ENCODE measurements at places on chromosomes 2 and 18.
A peak's percentile ranks its signal among the peaks of the same experiment; 100 is the strongest.

DNA sequence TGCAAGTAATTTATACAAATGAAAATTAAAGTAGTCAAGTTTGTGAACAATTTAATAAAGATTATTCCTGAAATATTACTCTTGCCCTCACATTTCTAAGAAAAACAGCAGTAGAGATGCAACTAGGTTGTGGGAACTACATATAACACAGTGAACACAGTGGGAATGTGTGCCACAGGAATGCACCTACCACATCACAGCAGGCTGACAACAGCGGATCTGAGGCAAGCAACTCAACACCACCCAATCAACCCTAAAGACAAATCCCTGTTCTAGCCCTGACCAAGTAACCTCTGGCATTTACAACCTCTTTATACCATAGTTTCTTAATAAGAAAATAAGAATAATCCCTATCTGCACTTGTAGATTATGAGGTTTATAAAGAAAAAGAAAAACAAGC is 23.4 kb downstream of the MBOAT2 start:
- no peak for DNase-seq

GRCh38 chr2:208319391-208319790 is 53.3 kb downstream of the PIKFYVE start:
- no peak for DNase-seq

DNA sequence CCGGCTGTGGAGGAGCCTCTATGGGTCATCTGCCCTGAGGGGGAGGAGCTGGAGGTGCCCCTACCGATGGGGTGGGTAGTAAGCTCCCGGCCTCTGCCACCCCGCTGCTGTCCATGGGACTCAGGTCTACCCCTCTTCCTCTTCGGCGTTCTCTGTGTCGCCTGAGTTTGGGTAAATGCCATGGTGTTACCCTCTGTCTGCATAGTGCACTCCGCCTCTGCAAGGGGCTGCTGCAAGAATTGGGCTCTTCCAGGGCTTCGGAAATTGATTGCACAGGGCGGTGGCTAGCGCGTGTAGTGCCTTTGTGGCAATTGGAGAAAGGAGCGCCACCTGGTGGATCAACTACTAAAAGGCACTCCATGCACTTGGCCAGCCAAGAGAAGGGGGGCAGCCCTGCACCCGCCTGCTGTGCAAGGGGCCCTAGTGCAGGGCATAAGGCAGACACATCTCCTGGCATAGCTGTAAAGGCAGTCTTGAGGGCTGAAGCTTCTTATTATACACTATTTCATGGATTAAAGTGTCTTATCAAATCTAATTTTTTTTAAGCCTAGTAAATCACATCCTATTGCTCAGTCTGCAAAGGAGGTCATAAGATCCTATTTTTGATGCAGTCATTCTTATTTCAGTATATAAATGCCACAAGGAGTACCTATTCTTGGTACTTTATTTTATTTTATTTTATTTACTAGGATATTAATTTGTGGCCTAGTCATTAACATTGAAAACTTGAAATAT is 308.9 kb downstream of the PDE11A start:
- peak; percentile 82 for DNase-seq

GRCh38 chr2:40516604-40517003 is 64.7 kb upstream of the SLC8A1 start:
- no peak for DNase-seq

GRCh38 chr2:119748135-119748534 is 11.6 kb upstream of the PTPN4 start:
- no peak for DNase-seq

GRCh38 chr2:94990956-94991355 is 34.6 kb upstream of the MAL start:
- DNase-seq: no peak

- DNase-seq: peak; percentile 17
These were observed 33.2 kb upstream of the REEP1 start for GRCh38 chr2:86370579-86370978.

- DNase-seq: no peak
These were observed 47.1 kb upstream of the SELENOI start for GRCh38 chr2:26298638-26299393.

DNA sequence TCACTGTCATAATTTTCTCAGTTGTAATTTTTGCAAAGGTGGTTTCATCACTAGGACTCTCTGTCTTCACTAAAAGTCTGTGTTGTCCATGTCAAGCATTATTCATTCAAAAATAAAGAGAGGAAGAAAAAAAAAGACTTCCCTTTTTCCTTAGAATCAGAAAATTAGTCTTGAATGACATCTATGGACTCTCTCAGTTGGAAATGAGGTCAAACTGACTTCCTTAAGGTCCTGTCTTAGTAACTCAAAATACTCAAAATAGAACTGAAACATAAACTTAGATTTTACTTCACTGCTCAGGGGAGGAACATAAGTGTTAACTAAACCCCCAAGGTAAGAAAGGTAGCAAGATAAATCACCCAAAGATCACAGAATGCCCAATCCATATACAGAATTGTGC is 2.2 kb upstream of the ZNF407 start:
- no peak for DNase-seq

DNA sequence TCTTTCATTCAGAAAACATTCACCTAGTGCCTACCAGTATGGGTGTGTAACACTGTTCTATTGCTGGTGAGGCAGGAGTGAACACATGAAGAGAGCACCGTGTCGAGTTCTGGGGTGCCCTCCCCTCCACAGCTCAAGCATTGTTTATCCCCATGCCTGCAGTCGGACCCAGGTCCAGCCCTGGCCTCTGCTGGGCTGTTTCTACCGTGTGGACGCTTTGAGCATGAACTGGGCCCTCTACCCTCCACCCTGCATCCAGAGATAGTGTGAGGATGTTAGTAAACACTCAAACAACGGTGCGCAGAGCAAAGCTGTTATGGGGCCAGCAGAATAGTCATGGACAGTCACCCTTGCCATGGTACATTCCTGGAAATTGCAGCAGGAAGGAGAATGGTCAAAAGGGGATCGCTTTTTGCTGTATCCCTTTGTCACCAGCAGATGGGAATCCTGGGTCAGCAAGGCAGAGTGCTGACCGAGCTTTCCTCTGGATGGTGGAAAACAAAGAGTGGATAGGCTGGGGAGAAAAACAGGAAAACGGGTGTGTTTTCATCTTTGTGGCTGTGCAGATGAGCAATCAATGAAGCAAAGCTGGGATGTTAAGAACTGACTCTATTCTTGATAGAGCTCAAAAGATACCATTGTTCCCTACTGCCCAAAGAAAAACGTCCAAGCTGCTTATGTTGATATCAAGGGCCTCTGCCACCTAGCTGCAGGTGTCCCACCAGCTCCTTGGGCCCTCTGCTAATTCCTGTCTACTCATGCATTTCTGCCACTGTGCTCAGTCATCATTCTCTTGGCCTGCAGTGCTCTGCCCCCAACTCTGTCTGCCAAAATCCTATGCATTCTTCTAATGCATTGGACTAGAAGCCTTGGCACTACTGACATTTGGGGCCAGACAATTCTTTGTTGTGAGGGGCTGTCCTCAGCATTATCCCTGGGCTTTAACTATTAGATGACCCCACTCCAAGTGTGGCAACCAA is 38.7 kb downstream of the REEP1 start:
- DNase-seq: peak; percentile 82

GRCh38 chr2:96308248-96308647 is 2.9 kb upstream of the SNRNP200 start:
- DNase-seq: no peak

DNA sequence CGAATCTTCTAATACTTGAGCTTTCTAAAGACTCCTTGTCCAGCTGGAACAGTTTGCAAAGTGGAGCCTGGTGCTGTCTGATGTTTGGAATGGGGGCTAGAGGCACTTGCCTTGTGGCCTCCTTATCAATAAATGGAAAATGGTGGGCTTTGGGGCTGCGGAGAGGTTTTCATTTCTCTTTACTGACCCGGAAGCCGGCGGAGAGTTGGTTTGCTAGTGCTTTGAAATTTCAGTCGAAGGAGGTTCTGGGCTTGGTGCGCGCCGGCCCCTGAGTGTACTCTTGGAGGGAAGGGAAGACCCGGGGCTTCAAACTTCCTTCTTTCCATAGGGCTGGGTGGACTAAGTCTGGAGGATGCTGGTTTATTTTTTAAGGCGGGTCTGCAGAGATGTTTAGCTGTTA is 714 bp downstream of the RPIA start:
- DNase-seq: peak; percentile 59

DNA sequence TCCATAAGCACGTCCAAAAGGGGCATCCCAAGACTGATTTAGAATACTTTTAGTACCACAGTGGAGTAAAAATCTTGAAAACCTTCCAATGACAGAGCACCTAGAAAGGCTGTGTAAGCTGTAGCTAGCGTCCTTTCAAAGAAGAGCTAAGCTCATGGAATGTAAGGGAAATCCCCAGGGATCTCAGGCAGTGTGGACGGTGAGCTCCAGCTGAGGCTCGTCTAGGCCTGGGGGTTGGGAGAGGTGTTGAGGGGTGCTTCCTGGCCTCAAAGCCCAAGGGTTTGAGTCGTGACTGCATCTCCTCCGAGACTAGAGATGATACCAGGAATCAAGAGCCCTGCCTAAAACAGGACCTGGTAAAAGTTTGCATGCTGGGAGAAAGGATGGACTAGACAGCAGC is 7.6 kb downstream of the CTIF start:
- no peak for DNase-seq

- DNase-seq: no peak
These were observed 124.6 kb downstream of the TMEFF2 start for GRCh38 chr2:192070099-192070498.

- DNase-seq: no peak
These were observed 3.4 kb downstream of the MAP4K3 start for GRCh38 chr2:39433586-39434195.

DNA sequence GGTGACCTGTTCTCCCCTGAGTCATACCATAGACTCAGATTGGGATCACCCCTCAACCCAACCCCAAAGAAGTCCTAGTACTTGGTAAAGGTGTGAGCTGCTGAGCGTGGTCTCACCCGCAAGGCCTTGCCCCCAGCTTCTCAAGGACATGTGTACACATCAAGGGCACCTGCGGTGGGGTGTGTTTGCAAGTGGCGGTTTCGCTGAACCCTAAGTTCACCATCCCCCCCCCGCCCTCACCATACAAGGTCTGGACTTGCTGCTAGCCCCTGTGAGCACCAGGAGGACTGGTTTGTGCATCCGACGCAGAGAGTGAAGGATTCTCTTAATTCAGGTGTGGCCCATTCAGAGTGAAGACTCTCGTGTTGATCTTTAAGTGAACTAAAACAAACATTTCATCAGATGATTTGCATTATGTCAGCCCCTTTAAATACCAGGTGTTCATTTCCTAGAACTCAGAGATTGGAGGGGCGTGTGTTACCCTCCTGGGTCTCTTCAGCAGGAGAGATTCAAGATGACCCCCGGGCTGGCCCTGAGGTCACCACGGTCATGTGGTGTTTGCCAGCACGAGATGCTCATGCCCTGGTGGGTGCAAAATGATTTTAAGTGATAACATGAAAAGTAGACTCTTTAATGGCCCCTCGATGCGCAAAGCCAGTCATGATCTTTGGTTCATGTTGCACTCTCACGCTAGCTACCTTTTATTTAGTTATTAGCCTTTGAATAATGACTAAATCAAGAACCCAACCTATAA is 27.8 kb downstream of the MTERF4 start:
- no peak for DNase-seq
